ENCODE measurements at places on chromosomes 1 and 21. TPM values are rescaled to one million over a fixed set of nuclear protein-coding genes. Genes with fewer than 3 reads are reported as not detected.

Gene PCAT6
- total RNA-seq = not detected

Gene SLC19A2
- total RNA-seq = 7.3 TPM

Gene SPATA1
- total RNA-seq = 0.97 TPM

Gene ANGPTL3
- not detected for total RNA-seq

Gene TRABD2B
- total RNA-seq = not detected

Gene KIF21B
- total RNA-seq = 0.32 TPM

Gene PLA2G2D
- total RNA-seq = not detected

Gene LYST
- 88.9 TPM for total RNA-seq

Gene OR2G6
- total RNA-seq = not detected

Gene OR2T11
- total RNA-seq = not detected

Gene HLX
- total RNA-seq = 8.7 TPM

Gene C4BPA
- not detected for total RNA-seq

Gene DCDC2B
- not detected for total RNA-seq

Gene CHIT1
- under 0.01 TPM for total RNA-seq
